ENCODE measurements at places on chromosomes 6 and 20.

DNA sequence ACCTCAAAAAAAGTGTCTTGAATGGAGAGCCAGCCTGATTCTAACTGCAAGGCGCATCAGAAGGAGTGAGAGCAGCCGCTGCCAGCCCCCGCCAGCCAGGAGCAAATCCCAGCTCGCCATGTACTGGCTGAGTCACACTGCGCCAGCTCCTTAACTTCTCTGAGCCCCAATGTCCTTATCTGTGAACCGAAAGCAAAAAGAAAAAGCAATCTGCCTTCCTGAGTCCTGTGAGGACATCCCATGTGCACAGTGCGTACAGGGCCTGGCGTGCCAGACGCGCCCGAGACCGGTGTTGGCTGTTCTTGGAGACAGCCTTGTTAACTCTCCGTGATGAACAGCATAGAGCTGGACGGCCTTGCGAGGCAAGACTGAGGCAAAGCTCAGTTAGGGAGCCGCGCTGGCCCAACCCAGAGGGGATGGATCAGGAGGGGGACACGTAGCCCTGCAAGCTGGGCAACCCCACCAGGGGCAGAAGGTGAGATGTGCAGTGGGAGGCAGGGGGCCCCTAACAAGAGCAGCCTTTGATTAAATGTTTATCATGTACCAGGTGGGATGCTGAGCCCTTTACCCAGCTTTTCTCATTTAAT, 122.7 kb downstream of the AGPAT4 start:
- no peak for DNase-seq

- DNase-seq = peak; percentile 67
These were observed 5.2 kb upstream of the BPIFA3 start for GRCh38 chr20:33211817-33212424.

DNA sequence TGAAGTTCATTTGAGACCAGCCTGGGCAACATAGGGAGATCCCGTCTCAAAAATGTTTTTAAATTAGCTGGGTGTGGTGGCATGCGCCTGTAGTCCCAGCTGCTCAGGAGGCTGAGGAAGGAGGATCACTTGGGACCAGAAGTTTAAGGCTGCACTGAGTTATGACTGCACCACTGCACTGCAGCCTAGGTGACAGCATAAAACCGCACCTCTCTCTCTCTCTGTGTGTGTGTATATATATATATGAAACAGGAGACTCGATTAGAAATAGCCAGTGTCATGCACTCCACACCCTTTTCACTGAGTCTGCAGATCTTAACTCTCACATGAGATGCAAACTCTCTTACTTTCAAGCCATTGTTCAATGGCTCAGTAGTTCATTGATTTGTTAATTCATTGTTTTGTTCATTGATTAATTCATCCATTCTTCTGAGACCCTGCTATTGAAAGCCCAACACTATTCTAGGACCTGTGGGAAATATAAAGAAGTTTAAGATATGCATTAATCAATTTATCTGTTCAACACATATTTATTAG, 52.4 kb upstream of the MRPS10 start:
- no peak for DNase-seq

DNA sequence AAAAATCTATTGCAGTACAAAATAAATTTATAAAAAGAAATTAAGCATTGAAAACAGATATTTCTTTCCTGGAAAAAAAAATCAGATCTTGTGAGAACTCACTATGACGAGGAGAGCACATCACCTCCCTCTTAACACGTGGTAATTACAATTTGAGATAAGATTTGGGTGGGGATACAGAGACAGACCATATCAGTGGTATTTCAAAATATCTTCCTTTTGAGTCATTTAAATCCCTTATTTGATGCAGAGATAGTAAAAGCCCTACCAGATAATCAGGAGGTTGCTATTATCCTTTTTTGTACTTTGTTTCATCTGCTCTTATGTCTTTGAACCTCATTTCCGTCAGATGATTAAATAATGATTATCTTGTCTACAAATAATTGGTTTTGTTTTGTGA, 800.4 kb downstream of the KIF16B start:
- no peak for DNase-seq

DNA sequence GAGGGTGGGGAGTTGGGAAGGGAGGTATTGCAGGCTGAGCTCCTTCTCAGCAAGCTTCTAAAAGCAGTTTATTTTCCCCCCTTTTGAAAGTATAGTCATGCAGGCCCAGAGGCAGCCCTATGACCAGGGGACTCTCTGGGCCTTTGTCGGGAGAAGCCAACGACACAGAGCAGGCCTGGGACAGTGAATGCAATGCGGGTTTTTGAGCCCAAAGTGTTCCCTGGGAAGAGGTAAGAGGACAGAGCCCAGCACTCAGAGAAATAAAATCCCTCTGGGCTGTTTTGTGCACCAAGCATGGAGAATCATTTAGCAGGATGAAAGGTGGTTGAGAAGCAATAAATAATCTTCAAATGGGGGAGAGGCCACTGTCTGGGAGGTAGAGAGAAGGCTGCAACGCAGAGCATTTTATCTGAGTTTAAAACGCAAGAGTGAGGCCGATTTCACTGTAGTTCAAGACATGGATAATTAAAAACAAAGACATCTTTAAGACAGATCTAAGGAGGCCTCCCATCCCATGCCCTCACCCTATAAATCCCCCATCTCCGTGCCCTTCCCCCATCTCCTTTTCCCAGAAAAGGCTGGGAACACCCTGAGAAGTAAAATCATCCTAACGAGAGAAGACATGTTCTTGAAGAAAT, 237.5 kb downstream of the CDC5L start:
- DNase-seq = no peak

GRCh38 chr6:110608151-110608550, 131.7 kb upstream of the SLC22A16 start:
- no peak for DNase-seq

GRCh38 chr6:14550822-14551221, 433.2 kb downstream of the CD83 start:
- DNase-seq = no peak

DNA sequence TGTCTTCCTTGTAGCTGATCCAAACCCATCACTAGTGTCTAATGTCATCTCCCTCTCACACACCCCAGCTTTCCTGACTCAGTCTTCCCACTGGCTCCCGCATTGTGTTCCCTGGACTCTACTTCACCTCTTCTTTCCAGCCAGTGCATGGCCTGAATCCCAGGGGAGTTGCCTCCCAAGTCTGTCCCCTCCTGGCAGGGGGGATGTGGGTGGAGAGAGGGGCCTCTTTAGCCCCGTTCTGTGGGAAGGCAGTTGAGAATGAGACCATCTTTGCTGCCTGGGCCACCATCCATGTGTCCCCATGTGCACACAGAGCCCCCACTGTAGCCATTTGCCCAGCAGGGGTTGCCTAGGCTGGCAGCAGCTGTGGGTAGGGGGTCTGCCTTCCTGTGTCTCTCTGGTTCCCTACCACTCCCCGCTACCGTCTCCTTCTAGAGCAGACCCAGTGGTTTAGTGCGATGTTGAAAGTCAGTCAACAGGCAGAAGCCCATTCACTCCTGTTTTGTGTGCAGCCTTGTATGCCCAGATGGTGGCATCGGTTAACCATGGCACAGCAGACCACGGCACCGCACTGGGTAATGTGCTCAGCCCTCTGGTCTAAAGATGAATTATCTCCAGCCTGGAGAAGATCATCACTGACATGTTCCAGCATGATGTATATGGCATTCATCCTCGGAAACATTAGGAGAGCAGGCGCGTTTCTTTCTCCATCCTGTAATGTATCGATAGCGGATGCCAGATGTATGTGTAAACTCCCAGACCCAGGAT, 178.8 kb upstream of the SNX9 start:
- DNase-seq = peak; percentile 57
